ENCODE measurements at places on chromosomes 3 and 15. TPM values are rescaled to one million over a fixed set of nuclear protein-coding genes. Genes with fewer than 3 reads are reported as not detected.

DPPA4 gene
- polyA plus RNA-seq: 4.3 TPM

SPESP1 gene
- polyA plus RNA-seq: not detected

LINGO1 gene
- 8.1 TPM for polyA plus RNA-seq

HACD3 gene
- polyA plus RNA-seq: 123 TPM

EAF2 gene
- polyA plus RNA-seq: 9.7 TPM

AMT gene
- polyA plus RNA-seq: 32.7 TPM

ITIH3 gene
- 71.7 TPM for polyA plus RNA-seq

MITF gene
- 14.5 TPM for polyA plus RNA-seq

Data from hepatocyte (in vitro differentiated cells).